Glutamatergic neuron (in vitro differentiated cells): ENCODE measurements at places on chromosomes 12 and 14.

- no peak for DNase-seq
These were observed 291.3 kb downstream of the ETNK1 start for GRCh38 chr12:22916241-22916640.

GRCh38 chr12:85468356-85469157, 188.5 kb downstream of the ALX1 start:
- peak; percentile 49 for DNase-seq

DNA sequence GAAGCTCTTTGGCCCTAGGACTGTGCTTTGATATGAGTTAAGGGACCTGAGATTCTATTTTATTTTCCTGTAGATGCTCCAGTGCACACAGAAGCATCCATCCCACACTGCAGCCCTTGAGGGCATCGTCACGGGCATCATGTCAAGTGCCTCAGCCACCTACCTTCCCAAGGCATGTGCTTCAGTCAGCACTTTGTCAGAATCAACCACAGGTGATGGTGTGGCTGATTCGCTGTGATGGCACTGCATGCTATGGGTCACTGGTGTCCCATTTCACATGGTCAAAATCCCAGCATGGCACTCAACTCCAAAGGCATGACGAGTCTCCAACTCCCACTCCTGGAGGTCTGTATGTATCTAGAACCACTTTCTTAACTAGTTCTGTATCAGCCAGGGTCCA, 100.8 kb downstream of the AACS start:
- DNase-seq, result no peak

- DNase-seq, result no peak
These were observed 62.3 kb downstream of the RAB35 start for GRCh38 chr12:120054293-120054692.

DNA sequence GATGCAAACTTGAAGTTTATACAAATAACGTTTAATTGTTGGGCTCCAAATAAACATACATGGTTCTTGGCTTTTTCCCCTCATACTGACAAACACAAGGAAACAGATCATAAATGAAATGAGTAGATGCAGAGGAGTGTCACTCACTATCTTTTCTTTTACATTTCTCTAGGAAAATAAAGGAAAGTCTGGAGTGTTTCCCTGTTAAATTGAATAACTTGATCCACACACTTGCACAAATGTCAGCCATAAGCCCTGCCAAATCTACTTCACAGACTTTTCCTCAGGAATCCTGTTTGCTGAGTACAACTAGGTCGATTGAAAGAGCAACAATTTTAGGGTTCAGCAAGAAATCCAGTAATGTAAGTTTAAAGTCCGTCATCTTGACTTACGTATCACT, 175.3 kb downstream of the PLCZ1 start:
- DNase-seq, result no peak

DNA sequence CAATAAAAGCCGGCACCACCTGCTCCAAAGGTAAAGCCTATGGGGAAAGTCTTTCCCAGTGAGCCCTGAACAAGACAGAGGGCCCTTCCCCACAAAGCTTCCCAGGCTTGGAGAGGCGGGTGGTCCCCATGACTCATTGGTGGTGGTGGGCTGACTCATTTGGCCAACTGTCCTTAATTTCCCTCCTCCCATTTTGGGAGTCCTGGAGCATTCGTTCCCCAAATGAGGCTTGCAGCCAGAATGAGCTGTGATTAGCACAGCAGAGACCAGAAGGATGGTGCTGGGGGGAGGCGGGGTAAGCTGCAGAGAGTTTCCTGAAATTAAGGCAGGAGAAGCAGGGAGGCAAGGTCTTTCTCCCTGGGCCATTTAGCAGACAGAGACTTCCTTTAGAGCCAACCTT, 241.7 kb downstream of the DPF3 start:
- no peak for DNase-seq

DNA sequence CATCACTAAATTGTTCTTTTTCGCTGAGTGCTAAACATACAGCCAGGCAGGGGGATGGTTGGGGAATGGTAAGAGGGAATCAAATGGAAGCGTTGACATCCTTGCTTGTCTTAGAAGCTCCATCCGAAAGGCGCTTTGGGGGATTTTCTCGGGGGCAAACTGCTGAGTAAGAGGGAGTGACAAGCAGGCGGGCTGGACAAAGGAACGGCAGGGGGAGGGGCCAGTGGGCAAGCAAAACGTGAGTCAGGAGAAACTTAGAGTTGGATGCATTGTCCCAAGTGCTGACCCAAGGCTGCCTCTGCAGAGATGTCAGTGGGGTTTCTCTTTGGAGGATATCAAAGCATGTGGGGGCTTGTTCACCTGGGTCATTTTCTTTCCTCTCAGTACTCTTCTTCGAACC, 480.5 kb downstream of the VRK1 start:
- DNase-seq, result no peak
